NCI-H2227 treated with DMSO at 0.1 percent for 48 hours (cell line): ENCODE measurements at places on chromosomes 6 and 20.

DNA sequence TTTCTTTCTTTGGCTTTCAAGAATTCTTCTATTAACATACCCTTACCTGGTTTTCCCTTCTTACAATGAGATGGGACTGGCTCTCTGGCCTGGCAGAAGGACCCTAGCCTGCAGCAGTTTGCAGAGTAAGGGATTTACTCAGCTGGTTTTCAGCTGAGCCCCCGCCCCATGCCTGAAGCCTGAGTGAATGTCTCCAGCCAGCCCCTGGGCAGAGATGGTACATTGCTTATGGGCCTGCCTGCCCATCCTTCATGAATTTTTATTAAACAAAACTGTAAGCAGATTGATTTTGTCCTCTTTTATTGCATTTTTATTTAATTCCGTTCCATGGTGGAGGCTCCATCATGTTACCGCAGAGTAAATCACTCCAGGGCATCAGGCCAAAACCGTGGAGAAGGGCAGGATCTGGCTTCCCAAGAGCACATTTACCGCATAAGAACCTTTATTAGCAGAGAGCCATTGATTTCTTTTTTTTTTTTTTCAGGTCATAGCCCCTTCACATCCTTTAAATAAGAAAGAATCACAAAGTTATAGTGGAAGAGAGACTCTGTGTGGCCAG, 316.2 kb downstream of the DHX35 start:
- DNase-seq, result no peak

DNA sequence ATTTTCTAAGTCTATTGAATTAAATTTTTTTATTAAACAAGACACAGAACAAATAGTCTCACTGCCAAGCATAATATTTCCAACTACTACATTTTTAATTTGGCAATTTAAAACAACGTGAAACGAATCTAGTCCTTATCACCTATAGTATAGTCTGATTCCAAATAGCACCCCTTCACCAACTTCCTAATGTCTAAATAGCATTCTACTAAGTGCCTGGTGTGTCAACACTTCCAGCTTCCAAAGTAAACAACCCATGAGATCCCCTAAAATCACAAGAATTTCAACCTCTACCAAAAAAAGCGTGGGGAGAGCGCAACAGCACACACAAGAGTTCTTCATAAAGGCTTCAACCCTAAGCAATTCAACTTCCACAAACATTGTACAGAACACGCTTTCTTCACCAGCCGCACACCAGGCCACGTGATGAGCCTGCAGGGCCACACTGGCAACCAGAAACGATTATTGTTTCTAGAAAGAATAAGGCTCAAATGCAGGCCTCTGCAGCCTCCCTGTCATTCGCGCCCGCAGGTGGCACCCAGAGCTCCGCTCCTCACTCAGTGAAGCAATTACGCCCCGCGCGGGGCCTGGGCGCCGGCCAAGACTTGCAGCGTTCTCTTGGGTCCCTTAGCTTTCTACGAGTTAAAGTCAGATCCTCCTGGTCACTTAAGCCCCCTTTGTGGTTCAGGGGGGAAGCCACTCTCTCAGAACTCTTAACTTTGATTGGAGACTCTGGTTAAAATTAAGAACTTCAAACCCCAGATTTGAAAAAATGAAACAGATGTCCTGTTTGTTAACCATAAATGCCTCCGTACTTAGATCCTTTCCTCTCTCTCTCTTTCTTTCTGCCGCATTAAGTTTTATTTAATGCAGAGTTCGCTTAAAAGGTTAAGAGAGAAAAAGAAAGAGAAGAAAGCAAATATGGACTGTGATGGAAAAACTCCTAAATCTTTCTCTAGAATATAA, 18.3 kb downstream of the SIM1 start:
- no peak for DNase-seq

DNA sequence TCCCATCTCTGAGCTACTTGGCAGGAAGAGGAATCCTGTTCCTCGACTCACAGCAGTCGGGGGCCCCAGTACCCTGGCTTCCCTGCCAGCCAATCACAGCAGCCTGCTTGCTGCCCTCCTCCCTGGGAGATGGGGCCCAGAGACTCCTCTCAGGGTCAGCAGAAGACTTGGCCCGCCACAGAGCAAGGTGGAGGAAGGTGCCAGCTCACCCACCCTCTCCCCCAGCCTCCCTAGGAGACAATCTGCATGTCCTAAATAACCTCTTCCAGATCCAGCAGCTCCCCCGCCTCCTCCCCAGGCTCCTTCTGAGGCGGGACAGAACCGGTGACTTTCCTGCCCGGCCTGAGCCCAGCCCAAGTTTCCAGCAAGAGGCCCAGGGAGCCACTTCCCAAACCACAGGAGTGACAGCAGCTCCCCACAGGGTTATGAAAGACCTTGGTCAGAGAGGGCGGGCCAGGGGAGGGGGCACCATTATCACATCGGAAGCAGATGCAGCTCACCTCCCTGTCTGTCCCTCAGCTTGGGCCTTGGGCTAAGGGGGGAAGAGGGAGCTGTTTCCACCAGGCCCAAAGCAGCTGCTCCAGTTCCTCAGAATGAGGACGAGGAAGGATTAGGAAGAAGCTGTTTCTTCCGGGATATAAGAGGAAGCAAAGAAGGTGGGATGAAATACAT, 2.3 kb downstream of the CCND3 start:
- DNase-seq, result no peak

GRCh38 chr6:13435477-13436246, 51.7 kb downstream of the GFOD1 start:
- DNase-seq, result no peak

DNA sequence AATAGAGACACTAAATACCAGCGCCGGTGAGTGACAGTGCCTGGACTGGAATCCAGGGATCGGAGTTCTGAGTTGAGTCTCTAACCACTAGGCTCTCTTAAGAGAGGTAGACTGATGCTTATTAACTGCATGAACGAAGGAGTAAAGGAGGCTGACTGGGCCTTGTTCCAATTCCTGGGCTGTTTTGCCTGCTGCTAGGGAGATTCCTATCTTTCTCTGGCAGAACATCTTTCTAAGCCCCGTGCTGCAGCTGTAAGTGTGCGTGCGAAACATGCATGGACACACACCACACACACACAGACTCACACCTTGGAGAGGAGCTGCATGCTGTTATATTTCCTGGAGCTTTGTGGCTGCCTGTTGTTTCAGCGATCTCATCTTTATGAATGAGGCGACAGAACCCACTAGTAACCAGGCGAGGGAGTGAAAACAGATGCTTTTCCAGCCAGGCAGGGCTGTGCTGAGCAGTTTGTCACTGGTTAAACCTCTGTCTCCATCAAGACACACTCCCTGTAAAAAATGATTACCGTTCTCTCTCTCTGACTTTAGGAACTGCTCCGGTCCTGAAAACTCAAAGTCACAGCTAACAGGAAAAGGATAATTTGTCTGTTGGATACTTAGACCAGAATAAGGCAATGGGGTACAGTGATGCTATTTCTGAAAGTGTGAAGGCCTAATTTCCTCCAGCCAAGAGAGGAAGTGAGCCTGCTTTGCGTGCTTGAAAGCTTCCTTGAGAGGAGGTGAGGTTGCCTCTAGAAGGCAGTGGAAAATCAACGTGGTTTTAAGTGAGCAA, 157.4 kb upstream of the ZNF217 start:
- DNase-seq, result peak; percentile 25

GRCh38 chr6:31831350-31832215, 4.0 kb downstream of the HSPA1B start:
- DNase-seq, result no peak

DNA sequence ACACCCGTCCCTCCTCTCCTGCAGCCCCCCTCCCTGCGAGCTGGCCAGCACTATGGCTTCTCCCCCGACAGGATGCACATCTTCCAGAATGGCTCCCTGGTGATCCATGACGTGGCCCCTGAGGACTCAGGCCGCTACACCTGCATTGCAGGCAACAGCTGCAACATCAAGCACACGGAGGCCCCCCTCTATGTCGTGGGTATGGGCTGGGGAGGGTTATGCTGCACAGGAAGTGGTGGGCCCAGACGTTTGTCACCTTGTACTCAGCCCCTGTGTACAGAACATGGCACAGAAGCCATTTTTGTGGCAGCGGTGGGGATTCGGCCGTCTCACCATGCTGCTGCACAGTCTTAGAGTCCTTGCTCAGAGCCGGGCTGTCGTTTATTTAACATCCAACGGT, 29.0 kb upstream of the SRF start:
- DNase-seq, result no peak

DNA sequence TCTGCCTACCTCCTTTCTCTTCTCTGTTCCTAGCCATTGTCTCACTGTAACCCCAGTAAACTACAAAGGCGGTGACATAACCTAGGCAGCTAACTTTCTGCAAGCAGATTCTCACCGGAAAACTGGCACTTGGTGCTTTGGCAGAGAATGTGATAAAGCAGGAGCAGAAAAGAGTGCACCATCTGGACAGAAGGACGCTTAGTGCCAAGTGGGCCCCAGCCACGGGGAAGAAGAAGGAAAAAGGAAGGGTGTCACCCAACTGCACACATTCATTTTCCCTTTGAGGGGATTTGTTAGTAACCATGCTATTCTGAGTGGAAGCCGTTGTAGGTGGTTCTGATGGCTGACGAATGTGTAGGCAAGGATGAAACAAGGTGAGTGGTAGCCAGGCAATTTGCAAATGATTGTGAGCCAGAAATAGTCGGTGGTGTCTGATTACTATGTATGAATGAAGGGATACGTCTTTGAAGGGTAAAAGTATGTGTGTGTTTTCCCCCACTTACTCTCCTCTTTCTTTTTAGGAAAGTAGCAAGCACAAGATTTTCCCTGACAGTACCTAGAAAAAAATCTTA, 148.3 kb upstream of the STXBP5 start:
- DNase-seq, result no peak

- DNase-seq, result no peak
These were observed 277.0 kb downstream of the PRL start for GRCh38 chr6:22019857-22020256.

- DNase-seq, result no peak
These were observed 14.5 kb upstream of the DUSP22 start for GRCh38 chr6:277746-278145.

DNA sequence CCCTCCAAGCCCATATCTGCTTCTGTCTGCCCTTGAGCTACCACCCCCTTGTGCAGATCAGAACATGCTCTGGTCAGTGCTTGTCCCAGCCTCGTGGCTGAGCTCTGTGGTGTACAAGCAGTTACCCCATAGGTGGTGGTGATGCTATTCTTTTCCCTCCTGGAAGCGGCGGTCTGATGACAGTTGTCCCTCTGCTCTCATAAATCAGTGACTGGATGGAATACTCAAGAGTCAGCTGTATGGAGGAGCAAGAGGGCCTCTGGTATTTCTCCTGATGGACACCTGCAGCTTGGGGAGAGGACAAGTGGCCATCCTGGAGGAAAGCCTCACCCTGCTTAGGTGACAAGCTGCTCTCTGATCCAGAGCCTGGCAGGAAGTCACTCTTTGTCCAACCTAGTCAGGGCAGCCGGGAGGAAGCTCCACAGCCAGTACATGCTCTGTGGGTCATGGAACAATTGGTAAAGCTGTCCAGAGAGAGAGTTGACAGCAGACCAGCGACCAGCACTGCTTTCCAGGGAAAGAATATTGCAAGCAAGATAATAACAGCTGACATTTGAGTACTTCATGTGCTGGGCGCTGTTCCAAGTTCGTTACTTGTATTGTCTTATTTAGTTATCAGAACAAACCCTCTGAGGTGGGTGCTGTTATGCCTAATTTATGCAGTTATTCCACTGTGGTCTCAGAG, 47.1 kb downstream of the SCAND1 start:
- DNase-seq, result no peak

GRCh38 chr20:3313683-3314065, 74.7 kb upstream of the SLC4A11 start:
- DNase-seq, result no peak

DNA sequence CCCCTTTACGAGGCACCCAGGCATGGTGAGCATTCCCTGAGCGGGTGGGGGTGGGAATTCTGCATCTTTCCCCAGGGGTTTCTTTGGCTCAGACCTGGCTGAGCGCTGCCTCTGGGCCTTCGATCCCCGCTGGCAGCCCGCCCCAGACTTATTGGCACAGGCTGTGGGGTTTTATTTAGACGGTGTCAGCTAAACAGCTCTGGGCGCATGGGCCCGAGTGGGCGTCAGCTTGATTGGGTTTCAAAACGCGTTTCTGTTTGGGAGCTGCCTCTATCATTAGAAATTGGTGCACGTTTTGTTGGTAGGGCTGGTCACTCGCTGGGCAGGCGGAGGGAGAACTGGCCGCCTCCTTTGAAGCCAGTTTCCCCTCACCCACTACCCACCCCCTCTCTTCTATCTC, 21.0 kb downstream of the PMEPA1 start:
- DNase-seq, result no peak

DNA sequence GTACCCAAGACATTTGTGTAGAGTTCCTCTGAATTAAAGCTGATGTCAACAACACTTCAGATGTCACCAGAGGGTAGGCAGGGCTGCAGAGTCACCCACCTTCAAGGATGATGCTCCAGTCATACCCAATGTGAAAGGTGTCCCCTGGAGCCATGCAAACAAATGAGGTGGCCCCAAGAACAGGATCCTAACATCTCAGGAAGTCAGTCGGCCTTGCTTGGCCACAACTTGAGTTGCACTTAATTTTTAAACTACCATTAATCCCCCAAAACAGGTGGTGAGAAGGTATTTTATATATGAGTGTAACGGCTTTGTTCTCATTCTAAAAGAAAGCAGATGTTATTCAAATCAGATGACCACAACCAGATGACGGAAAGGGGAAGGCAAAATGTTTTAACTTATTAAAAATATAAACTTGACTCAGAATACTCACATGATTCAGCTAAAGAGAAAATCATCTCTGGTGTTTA, 21.1 kb upstream of the SERPINB1 start:
- no peak for DNase-seq

DNA sequence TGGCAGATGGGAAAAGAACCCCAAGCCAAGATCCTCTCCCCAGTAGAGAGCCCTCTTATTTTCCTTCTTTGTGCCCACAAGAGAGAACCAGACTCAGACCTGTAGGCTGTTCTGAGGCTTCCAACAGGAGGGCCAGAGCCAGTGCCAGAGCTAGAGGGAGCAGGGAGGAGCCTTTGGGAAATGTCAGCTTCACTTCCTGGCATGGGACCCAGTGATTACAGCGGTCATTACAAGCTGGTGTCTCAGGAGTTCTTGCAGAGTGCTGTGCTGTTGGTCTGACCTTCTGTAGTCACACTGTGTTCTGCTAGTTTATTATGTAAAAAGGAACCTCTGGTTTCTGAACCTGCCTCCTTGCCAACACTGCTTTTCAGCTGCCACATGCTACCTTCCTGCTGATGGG, 38.9 kb downstream of the STK35 start:
- DNase-seq, result no peak

DNA sequence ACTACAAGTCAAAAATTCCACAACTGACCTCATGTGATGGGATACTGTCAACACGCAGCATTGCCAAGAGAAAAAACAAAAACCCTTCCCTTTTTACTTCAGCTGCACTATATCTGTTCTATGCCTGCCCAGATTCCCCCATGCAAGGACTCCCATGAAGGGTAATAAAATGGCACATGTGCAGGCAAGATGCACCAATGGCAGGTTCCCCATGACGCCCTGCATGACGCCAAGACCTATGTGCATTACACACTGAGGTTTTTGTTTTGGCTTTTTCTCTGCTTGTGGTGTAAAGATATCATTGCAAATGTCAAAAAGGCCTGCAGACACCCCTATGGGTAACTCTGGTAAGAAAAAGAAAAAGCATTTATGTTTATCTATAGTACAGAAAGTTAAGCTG, 403.4 kb downstream of the HDGFL1 start:
- no peak for DNase-seq

- DNase-seq, result no peak
These were observed 10.2 kb upstream of the RIN2 start for GRCh38 chr20:19747903-19748302.

GRCh38 chr6:47057830-47058540, 15.9 kb upstream of the ADGRF1 start:
- no peak for DNase-seq
